Renal cortex interstitium (tissue), 15 donors: ENCODE measurements at places on chromosomes 2 and 18. TPM values are rescaled to one million over a fixed set of nuclear protein-coding genes. Genes with fewer than 3 reads are reported as not detected.

DNA sequence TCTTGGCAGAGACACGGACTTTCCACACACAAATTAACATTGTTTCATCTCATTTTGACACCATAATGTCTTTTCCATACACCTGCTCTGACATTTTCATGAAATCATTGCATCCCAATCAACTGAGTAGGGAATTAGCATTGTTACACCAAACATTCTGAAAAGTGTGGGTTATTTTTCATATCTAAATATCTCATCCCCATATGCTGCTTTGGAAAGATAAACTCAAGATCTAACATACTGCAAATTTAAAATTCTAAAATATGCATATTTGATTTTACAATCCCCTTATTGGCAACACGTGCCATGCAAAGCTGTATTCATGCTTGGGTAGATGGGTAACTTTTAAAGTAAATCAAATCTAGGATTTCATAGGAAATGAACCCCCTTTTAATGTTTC is 242.9 kb downstream of the ZNF516 start:
- no peak for DNase-seq

GRCh38 chr2:169038338-169038757 is 7.2 kb upstream of the ABCB11 start:
- no peak for DNase-seq

- no peak for DNase-seq
Measured at GRCh38 chr2:86752934-86753333, 32.8 kb downstream of the RMND5A start.

DNA sequence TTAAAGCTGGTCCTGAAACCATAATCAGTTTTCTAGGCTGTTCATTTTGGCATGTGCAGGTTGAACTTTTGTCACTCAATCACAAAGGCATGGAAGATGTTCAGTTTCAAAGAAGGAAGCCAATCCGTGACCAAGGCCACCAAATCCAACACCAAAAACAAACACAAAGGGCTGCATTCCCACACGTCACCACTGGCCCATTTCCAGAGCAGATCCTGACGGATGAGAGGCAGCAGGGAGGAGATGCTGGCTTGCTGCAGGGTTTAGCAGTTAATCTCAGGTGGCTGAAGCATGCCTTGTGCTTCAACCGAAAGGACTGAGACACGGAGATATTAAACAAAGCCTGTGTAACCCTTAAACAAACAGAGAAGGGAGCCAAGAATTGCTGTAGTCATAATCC is 191.9 kb upstream of the CTAGE1 start:
- DNase-seq = no peak

The LIMS3 gene
- 5.7 TPM for polyA plus RNA-seq
